ENCODE measurements at places on chromosomes 5 and 9.

GRCh38 chr5:59474324-59474723, 419.2 kb downstream of the PDE4D start:
- DNase-seq: no peak

DNA sequence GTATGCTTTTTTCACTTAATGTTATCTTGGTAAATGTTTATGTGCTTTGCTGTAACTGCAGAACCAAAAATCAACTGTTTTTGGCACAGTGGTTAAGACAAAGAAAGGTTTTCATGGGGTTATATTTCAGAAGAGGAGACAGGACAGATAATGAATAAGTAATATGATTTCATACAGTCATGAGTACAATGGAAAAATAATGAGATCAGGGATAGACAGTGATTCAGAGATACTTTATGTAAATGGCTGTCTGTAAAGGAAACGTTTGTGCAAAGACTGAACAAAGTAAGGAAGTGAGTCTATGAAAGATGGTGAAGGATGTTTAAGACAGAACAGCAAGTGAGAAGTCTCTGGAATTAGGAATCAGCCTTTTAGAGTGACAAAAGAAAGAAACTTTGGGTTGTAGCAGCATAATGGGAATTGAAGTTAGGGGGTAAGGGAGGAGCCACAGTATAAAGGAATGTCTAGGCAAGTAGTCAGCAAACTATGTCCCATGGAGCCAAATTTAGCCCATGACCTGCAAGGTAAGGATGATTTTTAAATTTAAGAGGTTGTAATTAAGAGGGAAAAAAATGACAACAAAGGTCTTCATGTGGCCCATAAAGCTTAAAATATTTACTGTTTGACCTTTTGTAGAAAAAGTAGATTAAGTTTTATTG, 55.0 kb downstream of the TNPO1 start:
- DNase-seq: no peak

GRCh38 chr9:70131296-70131695, 87.6 kb downstream of the MAMDC2 start:
- no peak for DNase-seq

- DNase-seq: peak; percentile 56
These were observed 85.1 kb downstream of the SAXO1 start for GRCh38 chr9:18947892-18948339.

Data from AML-193 (cell line).